C1 segment of cervical spinal cord (tissue), 14 donors: ENCODE measurements at places on chromosomes 7 and 10.

- DNase-seq = no peak
These were observed 5.5 kb downstream of the RASSF4 start for GRCh38 chr10:44965104-44965503.

DNA sequence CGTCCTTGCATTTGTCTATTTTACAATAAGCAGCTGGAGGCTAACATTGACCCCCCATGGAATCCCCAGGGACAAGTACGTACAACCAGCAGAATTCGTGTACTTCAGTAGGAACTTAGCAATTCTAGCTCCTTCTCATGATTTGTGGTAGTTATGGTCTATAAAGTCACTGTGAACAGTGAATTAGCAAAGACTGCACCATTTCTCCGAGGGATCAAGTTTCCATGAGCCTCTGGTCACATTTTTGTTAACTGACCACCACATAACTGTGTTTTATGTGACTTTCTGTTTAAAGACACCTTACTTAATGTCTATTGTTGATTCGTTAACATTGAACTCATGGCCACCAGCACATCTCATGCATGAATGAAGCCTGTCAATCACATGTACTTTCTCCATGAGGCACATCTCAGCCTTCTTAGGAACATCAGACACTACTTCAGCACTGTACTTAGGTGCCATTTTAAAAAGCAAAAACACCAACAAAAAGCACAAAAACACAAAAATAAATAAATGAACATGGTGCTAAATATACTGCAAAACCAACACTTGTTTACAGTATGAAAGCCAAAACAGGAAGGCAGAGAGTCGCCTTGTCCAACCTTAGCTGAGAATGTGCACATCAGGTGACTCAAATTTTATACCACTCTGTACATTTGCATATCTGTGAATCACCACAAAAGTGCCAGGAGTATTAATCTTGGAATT lies 9.0 kb upstream of the UCN3 start:
- DNase-seq = no peak

DNA sequence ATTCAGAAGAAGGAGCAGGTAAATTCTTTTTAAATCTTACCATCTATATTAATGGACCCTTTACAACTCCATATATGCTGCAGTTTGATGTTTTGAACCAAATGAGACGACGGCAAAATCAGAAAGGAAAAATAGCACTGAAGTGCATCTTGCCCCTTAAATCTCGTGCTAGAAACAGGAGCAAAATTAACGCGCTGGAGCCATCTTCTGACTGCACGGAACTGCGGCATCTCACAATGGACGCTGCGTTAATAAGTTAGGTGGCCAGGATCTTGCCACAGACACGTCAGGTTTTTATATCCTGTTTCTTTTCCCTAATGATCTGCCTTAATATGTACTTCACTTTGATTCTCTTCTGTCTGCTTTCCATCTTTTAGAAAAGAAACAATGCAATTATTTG lies 354.5 kb downstream of the TFEC start:
- no peak for DNase-seq

GRCh38 chr10:6617309-6618076 lies 37.4 kb upstream of the PRKCQ start:
- DNase-seq = no peak

GRCh38 chr7:38656968-38657367 lies 25.8 kb upstream of the AMPH start:
- no peak for DNase-seq

- no peak for DNase-seq
These were observed 30.8 kb downstream of the HIF1AN start for GRCh38 chr10:100566561-100566960.

DNA sequence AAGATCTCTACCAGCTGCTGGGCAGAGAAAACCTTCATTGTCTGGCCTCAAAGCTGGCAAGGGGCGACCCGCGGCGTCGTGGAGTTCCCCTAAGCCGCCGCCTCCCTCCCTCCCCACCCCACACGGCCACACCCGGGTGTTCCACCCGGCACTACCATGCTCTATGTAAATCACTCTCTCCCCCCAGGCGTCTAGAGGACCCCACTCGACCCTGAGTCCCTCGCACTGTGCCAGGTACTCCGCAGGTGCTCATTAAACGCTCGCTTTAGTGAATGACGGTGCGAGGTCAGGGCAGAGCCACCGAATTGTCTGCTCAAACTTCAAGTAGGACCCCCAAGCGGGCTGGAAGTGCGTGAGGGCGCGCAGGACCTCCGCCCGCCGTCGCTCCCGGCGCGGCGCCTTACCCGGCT lies 628 bp downstream of the PARP12 start:
- no peak for DNase-seq

DNA sequence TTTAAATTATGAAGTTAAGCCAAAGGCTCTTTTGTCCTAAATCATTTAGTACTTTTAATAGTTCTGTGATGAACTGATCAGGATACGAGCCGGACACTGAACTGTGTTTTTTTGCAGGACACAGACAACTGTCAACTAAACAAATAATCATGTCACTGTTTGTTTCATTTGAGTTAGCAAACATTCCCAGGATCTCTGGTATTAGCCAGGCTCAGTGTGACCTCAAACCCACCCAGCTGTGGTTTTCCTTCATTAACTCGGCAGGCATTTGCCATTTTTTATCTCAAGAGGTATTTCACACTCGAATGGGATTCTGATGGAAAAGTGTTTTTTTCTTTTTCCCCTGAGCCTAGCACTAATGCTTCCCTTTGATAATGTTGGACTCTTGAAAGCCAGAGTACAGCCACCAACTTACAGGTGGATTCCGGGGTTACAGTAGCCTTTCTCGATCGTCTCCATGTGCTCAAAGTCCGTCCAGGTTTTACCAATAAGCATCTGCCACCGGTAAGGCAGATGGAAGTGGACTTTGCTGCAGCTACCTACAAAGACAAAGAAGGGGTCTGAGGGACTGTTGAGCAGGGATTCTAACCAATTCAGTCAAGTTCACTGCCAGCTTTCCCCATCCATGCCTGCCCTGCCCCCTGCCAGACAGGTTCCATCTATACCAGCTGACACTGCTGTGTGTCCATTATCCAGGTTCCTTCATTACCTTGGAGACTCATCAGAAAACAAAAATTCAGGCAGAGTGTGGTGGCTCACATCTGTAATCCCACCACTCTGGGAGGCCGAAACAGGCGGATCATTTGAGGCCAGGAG lies 33.4 kb downstream of the ZC3HAV1 start:
- no peak for DNase-seq

DNA sequence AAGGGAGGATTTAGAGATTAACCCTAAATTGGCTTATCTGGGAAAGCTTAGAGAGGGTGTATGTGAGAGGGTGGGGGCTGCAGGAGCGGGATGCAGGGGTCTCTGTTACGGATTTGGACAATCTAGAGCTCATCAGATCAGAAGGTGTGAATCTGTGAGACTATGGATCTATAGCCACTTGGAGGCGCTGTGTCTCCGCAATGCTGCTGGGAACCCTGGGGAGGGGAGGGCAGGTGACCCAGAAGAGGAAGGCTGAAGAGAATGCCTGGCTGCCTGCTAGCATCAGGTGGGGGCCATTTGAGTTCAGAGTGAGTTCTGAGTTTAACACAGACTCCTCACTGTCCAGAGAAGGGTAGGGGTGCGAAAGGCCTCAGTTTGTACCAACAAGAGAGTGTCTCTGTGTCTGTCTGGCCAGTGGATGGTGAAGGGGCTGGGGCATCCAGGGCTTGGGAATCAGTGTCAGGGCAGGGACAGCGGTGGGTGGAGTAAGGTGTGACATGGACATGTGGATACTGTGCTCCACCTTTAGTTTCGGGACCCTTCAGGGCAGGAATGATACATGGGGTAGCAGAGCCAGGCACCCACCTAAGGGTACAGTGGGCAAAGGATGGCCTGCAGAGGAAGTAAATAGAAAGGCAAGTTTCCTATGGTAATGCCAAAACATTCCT lies 187.3 kb upstream of the PRSS58 start:
- DNase-seq = no peak

DNA sequence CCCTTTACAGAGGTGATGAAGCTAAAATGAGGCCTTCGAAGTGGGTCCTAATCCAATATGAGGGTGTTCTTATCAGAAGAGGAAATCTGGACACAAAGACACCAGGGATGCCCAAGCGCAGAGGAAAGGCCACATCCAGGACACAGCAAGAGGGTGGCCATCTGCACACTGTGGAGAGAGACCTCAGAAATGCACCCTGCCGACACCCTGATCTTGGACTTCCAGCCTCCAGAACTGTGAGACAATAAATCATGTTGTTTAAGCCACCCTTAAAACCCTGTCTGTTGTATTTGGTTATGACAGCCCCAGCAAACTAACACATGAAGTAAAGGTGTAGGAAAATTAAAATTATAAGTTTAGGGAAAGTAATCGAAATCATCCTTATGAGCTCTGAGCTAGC lies 64.0 kb downstream of the CDC123 start:
- DNase-seq = no peak

DNA sequence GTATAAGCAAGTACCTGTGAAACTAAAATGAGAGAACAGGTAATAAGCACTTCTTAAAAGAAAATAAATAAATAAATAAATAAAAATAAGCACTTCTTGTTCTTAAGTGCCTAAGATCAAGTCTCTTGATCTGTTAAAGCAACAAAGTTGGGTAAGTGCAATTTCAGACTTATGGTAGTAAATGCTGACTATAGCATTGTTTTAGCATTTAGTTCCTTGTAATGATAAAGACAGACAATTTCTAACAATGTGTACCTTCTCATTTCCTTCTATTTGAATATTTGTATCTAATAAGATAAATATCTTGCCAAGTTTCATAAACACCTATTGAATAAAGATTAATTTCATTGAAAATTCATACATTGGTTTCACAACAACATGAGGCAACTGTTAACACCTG lies 87.4 kb downstream of the GALNT11 start:
- DNase-seq = no peak

GRCh38 chr10:62723375-62723774 lies 81.1 kb upstream of the ADO start:
- no peak for DNase-seq

DNA sequence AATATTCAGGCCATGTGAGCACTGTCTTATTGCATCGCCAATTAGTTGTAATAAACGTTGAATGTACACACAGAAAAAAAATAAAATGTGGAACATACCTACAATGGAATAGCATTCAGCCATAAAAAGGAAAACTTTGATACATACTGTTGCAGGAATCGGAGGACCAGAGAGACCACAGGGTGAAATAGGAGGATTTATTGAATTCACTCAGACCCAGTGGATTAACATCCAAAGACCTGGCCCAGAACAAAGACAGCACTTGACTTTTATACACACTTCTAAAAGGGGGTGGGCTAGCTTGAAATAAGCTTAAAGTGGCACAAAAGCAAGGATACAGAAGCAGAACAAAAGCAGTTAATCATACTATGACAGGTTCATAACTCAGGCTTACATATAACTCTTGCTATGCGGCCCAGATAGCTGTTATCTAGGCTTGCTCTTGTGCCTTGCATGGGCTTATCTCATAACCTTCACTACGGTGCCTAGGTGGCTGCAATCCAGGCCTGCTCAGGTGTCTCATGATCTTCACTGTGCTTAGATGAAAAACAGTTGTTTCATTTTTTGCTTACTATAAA lies 292.2 kb upstream of the TAC1 start:
- no peak for DNase-seq

- no peak for DNase-seq
These were observed 10.4 kb downstream of the RALA start for GRCh38 chr7:39633563-39634477.

DNA sequence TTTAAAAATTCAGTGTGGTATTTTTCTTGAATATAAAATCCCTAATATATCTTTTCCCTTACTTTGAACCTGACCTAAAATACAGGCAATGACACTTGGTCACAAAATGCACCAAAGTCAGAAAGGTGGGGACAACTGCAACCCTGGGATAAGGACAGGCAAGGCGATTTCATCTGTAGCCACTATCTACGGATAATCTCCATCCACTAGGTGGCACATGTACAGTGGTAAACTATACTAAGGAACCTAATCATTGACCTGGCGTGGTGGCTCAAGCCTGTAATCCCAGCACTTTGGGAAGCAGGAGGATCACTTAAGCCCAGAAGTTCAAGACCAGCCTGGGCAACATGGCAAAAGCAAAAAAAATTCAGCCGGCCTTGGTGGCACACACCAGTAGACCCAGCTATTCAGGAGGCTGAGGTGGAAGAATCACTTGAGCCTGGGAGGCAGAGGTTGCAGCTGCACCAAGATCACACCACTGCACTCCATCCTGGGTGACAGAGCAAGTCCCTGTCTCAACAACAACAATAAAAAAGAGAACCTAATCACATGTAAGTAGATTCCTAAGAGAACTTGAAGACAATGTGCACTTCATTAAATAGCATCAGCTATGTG lies 98.9 kb downstream of the KMT2C start:
- no peak for DNase-seq

DNA sequence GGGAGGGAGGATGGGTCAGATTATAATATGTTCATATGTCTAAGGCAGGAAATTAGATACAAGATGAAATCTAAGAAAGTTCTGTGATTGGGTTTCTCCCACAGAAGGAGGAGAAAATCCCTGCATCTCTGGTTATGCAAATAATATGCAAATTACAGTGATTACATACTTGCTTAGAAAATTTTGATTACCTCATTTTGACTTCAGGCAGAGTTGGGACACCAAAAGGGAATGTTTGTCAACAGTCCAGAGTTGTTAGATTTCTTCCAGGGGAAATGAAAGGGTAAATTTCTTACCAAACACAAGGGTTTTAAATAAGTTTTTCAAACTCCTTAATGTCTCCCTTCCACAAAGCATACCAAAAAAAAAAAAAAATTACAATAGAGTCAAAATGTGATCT lies 101.4 kb upstream of the STEAP1B start:
- DNase-seq = no peak

DNA sequence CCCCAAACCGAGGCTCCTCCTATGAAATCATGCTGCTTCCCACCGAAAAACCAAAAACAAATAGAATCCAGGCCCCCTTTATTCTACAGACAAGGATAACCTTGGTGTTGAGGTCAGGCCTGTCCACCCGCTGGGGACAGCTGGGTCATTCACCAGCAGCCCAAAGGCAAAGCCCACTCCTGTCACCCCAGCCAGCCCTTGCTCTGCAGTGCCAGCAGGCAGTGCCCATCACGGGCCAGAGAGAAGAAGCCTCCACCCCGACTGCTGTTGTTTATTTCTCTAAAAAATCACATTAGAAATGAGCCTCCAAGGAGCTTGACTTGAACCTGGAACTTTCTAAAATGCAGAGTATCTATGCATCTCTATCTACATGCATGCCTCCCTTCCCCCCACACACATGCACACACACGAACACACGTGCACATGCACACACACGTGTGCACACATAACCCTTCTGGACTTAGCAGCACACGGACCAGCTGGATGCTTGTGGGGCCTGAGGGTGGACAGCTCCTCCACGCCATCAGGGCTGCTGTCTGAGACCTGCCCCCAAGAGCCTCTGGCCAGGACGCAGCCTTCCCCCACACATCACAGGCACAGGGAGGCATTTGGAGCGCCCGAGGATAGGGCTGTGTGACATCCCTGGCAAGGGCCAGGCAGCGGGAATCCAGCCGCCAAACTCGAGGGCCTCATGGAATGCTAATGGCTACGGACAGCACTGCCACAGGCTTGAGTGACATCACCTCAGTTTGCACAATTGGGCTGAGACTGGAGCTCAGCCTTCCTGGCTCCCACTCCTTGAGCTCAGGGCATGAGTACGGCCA lies 22.8 kb downstream of the PRKAG2 start:
- no peak for DNase-seq

- DNase-seq = no peak
These were observed 29.7 kb downstream of the RASGEF1A start for GRCh38 chr10:43237128-43237527.
